ENCODE measurements at places on chromosomes 6 and 20.

DNA sequence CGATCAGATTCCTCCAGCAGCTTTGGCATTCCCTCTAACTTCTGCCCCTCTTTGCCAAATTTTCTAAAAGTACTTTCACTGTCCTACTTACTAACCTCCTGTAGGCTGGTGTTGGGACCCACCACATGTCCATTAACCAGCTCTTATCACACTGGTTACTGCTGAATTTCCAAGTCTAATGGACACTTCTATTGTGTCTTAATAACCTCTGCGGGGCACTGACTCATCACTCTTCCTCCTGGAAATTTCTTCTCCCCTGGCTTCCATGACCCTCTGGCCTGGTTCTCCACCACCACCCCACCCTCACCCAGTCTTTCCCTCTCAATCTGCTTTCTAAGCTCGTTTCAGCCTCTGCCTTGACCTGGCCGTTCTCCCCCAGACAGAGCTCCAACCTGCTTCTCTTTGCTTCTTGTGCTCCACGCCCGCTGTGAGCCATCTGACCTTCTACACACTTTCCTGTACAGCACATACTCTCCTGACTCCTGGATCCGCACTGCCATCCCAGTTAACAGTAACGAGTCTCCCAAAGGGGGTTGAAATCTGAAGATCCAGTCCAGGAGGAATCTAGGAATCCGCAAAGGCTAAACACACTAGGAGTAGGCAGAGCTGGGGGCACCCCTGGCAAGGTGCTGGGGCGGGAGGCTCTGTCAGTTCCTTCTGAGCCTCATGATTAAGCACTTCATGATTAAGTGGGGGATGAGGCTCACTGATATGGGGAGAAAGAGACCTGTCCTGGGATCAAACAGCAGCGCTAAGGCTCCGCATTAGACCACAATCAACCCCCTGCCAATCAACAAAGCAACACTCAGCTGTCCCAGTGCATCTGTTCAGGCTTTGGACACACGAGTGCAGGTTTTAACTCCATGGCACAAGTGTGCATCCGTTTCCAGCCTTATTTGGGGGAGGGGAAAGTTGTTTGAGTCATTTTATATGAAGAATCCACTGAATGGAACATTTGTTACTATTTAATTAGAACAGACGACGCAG lies 146.3 kb downstream of the LY86 start:
- DNase-seq: no peak

- peak; percentile 23 for DNase-seq
Measured at GRCh38 chr6:109484122-109484521, 1.1 kb upstream of the ZBTB24 start.

GRCh38 chr20:49276961-49277785 lies 684 bp downstream of the ZNFX1 start:
- DNase-seq: peak; percentile 66

GRCh38 chr6:55299286-55299985 lies 27.8 kb upstream of the GFRAL start:
- DNase-seq: no peak

DNA sequence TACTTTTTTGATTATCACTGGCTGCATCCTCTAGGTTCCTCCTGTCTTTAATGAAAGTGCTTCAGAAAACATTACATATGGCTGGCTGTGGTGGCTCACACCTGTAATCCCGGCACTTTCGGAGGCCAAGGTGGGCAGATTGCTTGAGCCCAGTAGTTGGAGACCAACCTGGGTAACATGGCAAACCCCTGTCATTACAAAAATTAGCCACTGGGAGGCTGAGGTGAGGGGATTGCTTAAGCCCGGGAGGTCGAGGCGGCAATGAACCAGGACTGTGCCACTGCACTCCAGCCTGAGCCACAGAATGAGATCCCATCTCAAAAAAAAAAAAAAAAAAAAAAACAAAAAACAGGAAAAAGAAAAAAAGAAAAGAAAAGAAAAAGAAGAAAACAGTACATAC lies 35.3 kb downstream of the BEND3 start:
- no peak for DNase-seq

GRCh38 chr6:141313986-141314385 lies 818.7 kb upstream of the GJE1 start:
- DNase-seq: no peak

GRCh38 chr6:30158475-30159040 lies 2.5 kb downstream of the TRIM10 start:
- no peak for DNase-seq

Measured in GM23248 (cell line).